ENCODE measurements at places on chromosomes 4 and X. TPM values are rescaled to one million over a fixed set of nuclear protein-coding genes. Genes with fewer than 3 reads are reported as not detected.

ADH6 gene
- polyA plus RNA-seq = 0.02 TPM

DNA sequence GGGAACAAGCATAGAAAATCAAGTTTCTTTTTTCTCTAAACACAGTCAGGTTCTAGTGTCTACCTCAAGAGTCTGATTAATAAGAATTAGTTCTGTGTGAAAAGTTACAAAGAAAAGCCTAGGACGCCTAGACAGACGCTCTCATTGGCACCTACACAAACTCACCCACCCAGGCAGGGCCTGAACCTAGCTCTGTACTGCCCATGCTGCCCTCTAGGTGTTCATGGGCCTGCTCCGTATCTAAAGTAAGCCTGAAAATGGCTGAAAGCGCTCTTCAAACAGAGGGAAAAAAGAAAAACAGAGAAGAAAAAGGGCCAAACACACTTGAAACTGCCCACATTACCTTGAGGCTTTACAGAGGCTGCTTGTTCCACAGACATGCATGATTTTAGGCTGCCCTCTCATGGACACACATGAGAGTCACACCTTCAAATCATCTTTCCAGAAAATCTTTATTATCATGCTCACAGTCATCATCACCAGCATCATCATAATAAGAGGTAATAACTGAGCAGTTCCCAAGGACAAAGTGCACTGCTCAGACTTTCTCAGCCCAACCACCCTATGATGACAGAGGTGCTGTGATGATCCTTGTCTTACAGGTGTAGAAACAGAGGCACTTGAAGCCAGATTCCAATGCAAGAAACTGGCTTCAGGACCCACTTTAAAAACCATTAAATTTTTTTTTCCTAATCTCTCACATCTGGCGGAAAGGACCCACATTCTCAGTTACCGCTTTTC, 49.6 kb downstream of the MAP7D2 start:
- no peak for DNase-seq

DNA sequence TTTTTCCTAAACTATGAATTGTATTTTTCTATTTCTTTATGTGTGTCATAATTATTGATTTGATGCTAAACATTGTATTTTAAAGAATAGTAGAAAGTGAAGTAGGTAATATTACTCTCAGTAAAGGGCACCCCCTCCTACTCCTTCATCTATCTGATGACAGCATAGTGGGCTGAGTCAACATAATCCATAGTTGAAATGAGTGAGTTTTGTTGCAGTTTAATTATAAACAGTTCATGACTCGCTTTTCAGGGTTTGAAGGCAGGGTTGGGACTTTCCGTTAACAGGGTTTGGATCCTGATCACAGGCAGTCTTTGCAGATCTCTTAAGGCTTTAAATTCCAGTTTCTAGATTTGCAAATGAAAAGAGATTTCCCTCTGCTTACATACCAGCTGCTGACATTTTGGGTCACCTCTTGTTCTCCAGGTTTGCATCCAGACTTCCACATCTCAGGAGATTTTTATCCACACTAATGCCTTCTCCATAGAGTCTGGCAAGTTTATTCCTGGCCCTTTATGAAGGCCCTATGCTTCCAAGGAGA, 54.0 kb upstream of the TACR3 start:
- no peak for DNase-seq

GRCh38 chrX:9845578-9845952, 59.3 kb downstream of the SHROOM2 start:
- DNase-seq = no peak

- no peak for DNase-seq
Measured at GRCh38 chrX:37677765-37678164, 7.8 kb upstream of the XK start.

DNA sequence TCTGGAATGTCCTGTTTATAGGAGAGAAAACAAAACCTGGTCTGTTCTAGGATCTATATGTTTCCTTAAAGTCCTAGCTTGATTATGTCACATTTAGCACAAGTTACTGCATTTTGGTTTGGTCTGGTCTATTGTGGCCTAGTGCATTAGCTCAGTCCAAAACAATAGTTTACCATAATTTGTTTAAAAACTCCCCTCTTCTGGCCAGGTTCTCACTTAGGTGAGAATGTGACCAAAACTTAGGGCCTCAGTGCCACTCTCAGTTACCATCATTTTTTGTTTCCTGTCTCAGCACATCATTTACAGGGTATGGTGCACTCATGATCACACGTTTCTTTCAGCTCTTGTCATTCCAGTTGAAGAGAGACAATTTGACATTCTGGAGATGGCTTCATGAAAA, 378.5 kb downstream of the KLHL4 start:
- DNase-seq = no peak

GRCh38 chrX:154727418-154727817, 23.5 kb downstream of the GAB3 start:
- DNase-seq = no peak
